ENCODE measurements at places on chromosomes 12 and 14. TPM values are rescaled to one million over a fixed set of nuclear protein-coding genes. Genes with fewer than 3 reads are reported as not detected.

Gene TMEM119
- 23.9 TPM for polyA plus RNA-seq

- DNase-seq: no peak
Measured at GRCh38 chr14:76236172-76237130, 84.7 kb downstream of the GPATCH2L start.

DNA sequence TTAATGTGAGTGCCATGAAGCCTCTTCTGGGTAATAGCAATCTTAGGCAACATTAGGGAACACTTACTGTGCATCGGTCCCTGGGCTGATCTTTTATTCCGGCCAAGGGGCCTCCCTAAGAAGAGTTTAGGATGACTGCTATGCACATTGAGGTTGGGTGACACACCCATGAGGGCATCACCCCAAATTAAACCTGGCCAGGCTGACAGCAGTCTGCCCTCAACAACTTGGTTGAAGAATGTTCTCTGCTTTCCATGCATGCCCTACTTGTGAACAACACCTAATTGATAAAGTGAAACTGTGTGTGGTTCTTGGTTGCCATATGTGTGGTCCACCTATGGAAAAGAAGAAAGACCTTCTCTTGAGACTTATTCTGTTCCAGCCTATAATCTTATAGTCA, 1098.0 kb downstream of the BCL11B start:
- DNase-seq: no peak

Gene GALC
- polyA plus RNA-seq: 33.7 TPM

- DNase-seq: no peak
Measured at GRCh38 chr14:26594148-26594547, 3.7 kb downstream of the NOVA1 start.

Gene PRPH
- polyA plus RNA-seq: 0.21 TPM

Gene SSTR1
- polyA plus RNA-seq: 2.3 TPM

GRCh38 chr12:119791453-119791852, 85.7 kb downstream of the CIT start:
- DNase-seq: no peak

- no peak for DNase-seq
Measured at GRCh38 chr14:71204231-71204630, 297.0 kb downstream of the PCNX1 start.

Gene HOXC6
- 31.7 TPM for polyA plus RNA-seq

- no peak for DNase-seq
Measured at GRCh38 chr12:59357811-59358210, 238.0 kb upstream of the SLC16A7 start.

DNA sequence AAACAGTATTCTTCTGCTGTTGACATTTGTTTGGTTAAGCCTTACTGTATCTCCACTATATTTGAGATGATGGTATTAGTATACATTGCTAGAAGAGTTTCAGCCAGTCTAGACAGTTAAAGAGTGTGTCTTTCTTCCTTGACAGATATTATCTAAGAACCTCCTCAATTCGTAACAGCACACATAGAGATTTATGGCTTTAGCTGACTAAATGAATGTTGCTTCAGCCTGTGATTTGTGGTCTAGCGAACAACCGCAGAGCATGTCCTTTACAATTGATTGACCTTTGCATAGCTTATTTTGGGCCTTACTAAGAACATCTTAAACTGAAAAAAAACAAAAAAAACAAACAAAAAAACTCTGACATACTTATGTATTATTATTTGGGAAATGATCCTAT, 122.2 kb downstream of the DAAM1 start:
- DNase-seq: no peak

- no peak for DNase-seq
Measured at GRCh38 chr12:112759786-112760185, 31.8 kb upstream of the RPH3A start.

DNA sequence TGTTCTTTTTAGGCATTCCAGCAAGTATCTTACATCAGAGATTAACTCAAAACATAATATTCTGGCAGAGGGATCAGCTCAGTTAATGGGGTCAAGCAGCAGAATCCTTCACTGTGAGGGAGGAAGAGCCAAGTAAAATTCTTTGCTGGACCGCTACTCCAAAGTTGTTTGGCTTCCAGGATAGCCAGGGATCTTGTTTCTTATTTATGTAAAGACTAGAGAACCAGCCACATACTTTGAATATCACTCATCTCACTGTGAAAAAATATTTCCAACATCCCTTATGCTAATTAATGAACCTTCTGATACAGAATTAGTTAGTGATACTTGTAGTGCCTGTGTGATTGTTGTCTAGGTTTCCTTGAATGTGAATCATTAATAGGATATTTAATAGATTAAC, 94.2 kb downstream of the PLEKHA5 start:
- DNase-seq: no peak

Gene OR4K2
- polyA plus RNA-seq: not detected

- no peak for DNase-seq
Measured at GRCh38 chr14:64174922-64175782, 119.0 kb downstream of the ESR2 start.

Gene CD163
- 7.7 TPM for polyA plus RNA-seq

GRCh38 chr14:104108570-104109541, 23.4 kb downstream of the ASPG start:
- DNase-seq: no peak

Gene SMAGP
- polyA plus RNA-seq: 19.9 TPM

GRCh38 chr12:123058481-123058880, 78.0 kb downstream of the ARL6IP4 start:
- DNase-seq: no peak

- DNase-seq: no peak
Measured at GRCh38 chr12:112907415-112908157, 824 bp downstream of the OAS1 start.

DNA sequence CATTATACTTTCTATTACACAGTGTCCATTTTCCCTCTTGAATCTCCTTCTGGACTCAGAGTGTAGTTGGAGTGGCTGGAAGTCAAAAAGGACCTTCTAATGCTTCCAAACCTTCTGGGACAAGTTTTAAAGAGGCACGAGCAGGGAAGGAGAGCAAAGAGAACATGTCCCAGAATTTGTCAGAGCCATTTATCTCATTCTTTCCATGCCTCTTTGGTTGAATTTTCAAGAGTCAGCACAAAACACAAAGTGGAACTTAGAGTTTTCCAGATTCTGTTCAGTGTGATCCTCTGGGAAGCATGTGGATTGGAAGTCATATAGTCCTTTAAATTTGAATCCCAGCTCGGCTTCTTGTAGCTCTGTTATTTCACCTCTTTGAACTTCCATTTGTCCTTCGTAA, 138.2 kb upstream of the PWP1 start:
- DNase-seq: no peak

Gene TSPAN19
- 0.47 TPM for polyA plus RNA-seq

GRCh38 chr12:21942377-21942703, 1.1 kb upstream of the ABCC9 start:
- DNase-seq: no peak

DNA sequence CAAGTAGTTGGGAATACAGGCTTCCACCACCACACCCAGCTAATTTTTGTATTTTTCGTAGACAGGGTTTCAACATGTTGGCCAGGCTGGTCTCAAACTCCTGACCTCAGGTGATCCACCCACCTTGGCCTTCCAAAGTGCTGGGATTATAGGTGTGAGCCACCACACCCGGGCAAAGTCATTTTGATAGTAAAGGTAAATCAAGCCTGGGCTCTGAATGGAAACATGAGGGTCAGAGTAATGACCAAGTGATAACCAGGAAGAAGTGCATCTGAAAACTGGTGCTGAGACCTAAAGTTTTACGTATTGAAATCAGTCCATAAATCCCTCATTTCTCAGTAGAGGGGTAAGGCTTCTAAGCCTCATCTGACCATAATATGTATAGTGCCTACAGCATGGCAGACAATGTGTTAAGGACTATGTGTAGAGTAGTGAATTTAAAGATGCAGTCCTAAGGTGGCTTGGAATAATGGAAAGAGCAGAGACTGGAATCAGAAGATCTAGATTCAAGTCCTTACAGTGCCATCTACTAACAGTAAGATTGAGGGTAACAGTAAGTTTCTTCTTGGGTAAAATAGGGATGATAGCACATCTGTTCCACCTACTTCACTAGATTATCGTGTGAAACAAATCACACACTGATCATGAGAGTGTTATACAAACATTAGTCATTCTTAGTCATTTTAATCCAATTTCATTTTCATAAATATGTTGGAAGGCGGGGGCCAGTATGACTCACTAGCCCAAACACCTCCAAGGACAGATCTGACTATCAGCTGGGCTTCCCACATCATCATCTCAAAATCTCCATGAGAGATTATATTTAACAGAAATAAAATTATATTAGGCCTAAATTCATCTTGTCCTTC, 11.2 kb downstream of the MAP4K5 start:
- no peak for DNase-seq

DNA sequence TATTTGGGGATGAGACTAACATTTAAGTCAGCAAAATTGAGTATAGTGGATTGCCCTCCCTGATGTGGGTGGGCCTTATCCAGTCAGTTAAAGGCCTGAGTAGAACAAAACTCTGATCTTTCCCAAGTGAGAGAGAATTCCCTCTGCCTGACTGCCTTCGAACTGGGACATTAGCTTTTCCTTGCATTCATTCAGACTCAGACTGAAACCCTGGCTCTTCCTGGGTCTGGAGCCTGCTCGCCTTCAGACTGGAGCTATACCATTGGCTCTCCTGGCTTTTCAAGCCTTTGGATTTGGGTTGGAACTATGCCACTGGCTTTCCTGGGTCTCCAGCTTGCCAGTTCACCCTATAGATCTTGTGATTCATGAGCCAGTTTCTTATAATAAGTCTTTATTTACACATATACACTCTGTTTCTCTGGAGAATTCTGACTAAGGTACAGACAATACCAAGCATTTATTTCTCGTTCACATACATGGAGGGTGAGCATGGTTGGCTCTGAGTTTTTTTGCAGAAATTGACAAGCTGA, 296.5 kb downstream of the ERC1 start:
- no peak for DNase-seq

Gene RIN3
- 6.4 TPM for polyA plus RNA-seq

Gene FAM186B
- 1.1 TPM for polyA plus RNA-seq

GRCh38 chr12:113862590-113863454, 103.3 kb downstream of the RBM19 start:
- no peak for DNase-seq

Gene IL22
- polyA plus RNA-seq: not detected
